ENCODE measurements at places on chromosomes 1 and 21.

- DNase-seq = peak; percentile 49
These were observed 35.9 kb upstream of the PTGFRN start for GRCh38 chr1:116873680-116874271.

DNA sequence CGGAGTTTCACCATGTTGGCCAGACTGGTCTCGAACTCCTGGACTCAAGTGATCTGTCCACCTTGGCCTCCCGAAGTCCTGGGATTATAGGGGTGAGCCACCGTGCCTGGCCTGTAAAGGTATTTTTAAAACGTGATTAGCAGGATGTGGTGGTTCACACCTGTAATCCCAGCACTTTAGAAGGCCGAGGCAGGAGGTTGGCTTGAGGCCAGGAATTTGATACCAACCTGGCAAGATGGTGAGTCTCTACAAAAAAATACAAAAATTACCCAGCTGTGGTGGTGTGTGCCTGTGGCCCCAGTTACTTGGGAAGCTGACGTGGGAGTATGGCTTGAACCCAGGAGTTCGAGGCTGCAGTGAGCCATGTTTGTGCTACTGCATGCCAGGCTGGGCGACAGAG is 43.3 kb upstream of the SOD1 start:
- no peak for DNase-seq

DNA sequence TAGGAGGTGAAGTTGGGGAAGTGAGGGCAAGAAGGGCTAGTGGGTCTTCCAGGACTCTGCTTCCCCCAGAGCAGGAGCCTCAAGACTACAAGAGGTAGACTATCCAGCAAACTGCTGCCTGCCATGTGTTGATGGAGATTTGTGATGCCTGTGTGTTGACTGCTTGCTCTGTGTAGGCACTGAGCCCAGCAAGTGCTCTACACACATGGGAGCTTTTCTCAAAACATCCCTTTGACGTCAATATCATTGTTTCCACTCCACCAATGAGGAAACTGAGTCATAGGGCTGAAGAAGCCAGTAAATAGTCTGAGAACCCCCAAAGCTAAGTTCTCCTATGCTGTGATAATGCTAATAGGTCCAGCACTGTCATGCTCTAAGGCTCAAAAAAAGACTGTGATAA is 207.2 kb upstream of the NFIA start:
- no peak for DNase-seq

GRCh38 chr1:61921435-61921834 is 179.2 kb downstream of the PATJ start:
- DNase-seq = no peak

DNA sequence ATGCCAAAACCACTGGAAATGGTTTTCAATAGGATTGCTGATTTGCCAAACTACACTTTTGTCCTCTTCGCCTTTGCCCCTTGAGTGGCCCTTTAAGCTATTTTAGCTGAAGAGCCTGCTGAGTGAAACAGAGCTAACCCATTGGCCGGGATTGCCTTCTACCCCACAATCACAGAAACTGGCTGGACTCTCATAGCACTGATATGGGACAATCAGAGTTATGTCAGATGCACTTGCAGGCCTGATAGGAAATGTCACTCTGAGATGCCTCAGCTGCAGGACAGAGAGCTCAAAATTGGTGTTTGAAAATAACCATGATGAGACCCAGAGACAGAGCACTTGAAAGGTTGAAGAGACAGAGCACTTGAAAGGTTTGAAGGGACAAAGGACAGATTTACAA is 354.4 kb downstream of the BRINP2 start:
- no peak for DNase-seq

DNA sequence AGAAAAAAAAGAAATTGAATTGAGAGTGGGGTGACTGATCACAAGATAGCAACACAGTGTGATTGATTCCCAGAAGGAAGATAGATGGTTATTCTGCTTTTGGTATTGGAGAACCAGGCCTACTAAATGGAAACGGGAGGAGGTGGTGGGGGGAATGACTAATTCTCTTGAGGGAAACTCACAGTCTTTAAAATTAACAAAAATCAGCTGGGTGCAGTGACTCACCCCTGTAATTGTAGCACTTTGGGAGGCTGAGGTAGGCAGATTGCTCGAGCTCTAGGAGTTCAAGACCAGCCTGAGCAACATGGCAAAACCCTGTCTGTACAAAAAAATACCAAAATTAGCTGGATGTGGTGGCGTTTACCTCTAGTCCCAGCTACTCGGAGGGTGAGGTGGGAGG is 134.6 kb upstream of the PDE4B start:
- DNase-seq = no peak

- DNase-seq = no peak
These were observed 12.2 kb upstream of the SPEN start for GRCh38 chr1:15835205-15835740.

GRCh38 chr1:221933814-221934213 is 191.9 kb upstream of the DUSP10 start:
- DNase-seq = no peak

GRCh38 chr1:12127206-12127810 is 39.5 kb upstream of the TNFRSF1B start:
- DNase-seq = peak; percentile 38

- no peak for DNase-seq
These were observed 10.9 kb upstream of the SMG7 start for GRCh38 chr1:183461350-183461749.

GRCh38 chr1:151541752-151542151 is 1.6 kb downstream of the TUFT1 start:
- no peak for DNase-seq

GRCh38 chr1:3170561-3171453 is 101.8 kb downstream of the PRDM16 start:
- no peak for DNase-seq

DNA sequence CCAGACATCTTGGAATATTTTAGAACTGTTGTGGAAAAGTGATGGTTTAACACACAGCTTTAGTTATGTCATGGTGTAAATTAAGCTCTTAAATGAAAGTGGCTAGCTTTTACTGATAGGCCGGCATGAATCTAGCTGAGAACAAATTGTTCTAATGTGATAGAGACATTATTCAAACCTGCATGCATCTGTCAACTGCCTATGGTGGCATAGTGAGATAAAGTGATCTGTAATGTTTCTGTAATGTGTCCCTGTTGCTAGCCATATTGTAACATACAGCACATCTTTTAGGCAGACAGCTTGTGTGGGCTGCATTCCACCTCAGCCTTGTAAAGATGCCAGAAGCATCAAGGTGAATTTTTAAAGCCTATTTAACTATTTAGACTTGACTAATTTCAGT is 16.0 kb downstream of the LRIG2 start:
- DNase-seq = no peak

DNA sequence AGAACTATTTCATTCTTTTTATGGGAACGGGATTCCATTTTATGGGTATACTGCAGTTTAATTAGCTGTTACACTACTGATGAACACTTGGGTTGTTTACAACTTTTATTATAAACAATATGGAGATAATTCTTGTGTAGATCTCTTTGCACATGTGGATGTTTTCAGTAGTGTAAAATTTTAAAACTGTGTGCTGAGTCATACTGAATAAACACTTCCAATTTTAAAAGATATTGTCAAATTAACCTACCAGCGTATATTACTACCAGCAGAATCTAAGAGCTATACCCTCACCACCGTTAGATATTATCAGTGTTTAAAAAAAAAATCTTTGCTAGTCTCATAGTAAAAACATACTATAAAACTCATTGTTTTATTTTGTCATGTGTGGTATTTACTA is 106.1 kb downstream of the CC2D1B start:
- DNase-seq = no peak

GRCh38 chr1:90325168-90325567 is 330.3 kb downstream of the ZNF326 start:
- DNase-seq = no peak

- DNase-seq = no peak
These were observed 26.3 kb upstream of the TGFBR3 start for GRCh38 chr1:91912266-91912665.

GRCh38 chr21:33240404-33240803 is 10.7 kb downstream of the IFNAR2 start:
- DNase-seq = no peak

GRCh38 chr21:26797878-26798456 is 47.2 kb downstream of the ADAMTS1 start:
- DNase-seq = no peak

DNA sequence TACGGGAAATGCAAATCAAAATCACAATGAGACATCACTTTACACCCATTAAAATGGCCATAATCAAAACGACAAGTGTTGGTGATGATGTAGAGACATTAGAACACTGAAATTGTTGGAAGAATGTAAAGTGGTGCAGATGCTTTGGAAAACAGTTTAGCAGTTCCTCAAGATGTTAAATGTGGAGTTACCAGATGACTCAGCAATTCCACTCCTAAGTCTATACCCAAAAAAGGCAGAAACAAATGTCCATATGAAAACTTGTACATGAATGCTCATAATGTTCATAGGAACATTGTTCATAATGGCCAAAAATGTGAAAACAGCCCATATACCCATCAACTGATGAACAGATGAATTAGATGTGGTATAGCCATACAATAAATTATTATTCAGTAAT is 267.4 kb downstream of the KCNH1 start:
- DNase-seq = no peak

DNA sequence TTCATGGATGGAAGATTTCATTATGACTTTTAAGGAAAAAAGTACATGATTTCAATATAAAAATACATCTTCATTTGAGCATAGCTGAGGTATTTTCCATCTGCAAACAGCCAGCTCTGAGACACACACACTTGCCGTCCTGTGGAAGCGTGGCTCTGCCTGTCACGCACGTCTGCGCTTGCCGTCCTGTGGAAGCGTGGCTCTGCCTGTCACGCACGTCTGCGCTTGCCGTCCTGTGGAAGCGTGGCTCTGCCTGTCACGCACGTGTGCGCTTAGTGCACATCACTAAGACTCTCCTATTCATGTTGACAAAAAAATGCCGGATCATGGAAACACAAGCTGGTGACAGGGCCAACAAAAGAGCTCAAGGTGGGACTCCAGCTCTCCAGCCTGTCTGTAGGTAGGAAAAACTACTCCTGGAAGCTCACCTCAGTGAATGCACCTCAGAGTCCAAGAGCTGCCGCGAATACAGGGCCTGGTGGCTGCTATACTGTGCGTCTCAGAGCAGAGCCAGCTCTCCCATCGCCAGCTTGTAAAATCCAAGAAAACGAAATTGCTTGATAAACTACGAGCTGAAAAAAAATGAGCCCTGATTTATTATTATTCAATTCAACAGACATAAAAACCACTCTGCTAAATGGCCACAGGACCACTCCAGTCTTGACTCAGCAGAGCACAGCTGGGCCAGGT is 69.3 kb downstream of the SLC37A1 start:
- DNase-seq = no peak

GRCh38 chr1:77100875-77101274 is 118.4 kb downstream of the PIGK start:
- DNase-seq = no peak

DNA sequence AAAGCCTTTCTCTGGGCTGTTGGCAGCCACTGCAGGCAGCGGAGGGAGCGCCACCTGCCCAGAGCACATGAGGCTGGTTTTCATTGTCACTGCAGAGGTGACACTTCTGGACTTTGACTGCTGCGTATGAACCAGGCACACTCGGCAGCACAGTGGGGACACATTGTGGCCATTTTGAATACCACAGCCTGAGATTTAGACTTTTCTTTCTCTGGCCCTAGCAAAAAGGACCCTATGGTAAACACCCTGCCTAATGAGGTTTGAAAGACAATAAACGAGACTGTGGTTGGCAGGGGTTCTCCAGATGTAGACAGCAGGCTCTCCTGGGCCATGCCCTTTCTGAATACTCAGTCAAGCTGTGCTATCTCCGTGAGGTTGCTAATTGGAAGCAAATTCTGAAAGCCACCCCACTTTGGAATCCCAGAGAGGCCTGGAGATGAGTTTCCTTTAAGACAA is 12.0 kb upstream of the KCNE2 start:
- peak; percentile 27 for DNase-seq

DNA sequence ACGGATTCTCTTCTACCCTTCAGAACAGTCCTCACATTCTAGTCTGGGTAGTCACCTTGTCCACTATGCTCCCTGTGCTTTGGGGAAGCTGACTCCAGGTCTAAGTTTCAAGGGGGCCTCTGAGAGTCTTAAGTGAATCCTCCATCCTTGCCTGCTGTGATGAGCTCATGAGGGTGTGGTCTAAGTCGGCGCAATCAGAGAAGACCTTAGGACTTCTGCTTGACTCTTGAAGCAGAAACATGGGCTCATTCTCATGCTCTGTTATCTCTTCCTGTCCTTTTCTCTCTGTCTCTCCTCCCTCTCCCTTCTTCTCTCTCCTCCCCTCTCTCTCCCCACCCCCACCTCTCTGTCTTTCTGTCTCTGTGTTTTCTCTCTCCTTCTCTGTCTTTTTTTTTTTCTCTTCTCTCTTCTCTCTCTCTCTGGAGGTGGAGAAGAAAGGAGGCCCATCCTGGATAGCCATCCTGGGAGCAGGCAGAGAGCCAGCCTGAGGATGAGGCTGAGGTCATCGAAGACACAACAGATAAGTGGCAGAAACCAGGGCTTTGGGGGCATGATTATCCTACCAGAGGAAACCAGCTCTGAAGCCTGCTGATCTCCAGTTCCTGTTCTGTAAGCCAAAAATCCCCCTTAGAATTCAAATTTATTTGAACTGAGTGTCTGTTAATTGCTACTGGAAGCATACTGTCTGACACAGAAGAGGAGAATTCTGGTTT is 245.6 kb downstream of the SIPA1L2 start:
- no peak for DNase-seq

- no peak for DNase-seq
These were observed 74.6 kb downstream of the LMO4 start for GRCh38 chr1:87403061-87403820.

- DNase-seq = no peak
These were observed 117.3 kb downstream of the MAB21L3 start for GRCh38 chr1:116228511-116228910.

DNA sequence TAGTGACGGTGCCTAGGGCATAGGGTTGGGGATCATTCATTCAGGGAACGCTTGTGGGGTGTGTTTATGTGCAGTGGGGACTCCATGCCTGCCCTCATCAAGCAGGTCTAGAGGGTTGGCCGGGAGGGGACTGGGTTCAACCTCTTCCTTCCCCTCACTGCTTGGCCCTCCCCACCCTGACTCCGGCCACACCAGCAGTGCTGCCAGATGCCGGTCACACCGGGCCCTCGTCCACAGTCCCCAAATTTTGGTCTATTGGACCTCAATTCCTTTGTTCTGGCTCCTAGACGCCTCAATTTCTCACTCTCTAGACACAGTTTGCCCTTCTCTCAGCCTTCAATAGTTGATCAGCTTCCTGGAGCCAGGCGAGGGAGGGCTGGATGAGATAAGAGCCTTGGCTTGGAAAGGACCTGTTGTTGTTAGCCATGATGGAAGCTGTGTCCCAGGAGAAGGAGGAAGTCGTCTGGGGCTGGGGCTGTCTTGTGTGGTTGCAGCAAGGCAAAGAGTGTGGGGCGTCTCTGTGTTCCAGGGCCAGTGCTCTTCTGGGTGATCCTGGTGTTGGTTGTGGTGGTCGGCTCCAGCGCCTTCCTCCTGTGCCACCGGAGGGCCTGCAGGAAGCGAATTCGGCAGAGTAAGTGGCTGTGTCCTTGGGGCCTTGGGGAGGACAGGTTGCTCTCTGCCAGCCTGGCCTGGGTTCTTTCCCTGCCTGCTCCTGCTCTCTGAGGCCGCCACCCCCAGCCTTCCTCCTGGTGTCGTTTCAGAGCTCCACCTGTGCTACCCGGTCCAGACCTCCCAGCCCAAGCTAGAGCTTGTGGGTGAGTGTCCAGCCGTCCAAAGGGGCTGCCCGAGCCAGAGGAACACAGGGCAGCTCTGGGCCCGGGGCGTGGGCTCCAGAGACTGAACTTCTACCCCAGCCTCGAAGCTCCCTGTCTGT is 41.1 kb upstream of the TNFRSF1B start:
- no peak for DNase-seq

- DNase-seq = no peak
These were observed 98.4 kb downstream of the DNM3 start for GRCh38 chr1:171939740-171940139.

- no peak for DNase-seq
These were observed 7.5 kb downstream of the PTPRU start for GRCh38 chr1:29243871-29244200.
